GDM1 (cell line): ENCODE measurements at places on chromosomes 6 and 20.

GRCh38 chr20:57193094-57193493 is 73.3 kb downstream of the BMP7 start:
- no peak for DNase-seq

DNA sequence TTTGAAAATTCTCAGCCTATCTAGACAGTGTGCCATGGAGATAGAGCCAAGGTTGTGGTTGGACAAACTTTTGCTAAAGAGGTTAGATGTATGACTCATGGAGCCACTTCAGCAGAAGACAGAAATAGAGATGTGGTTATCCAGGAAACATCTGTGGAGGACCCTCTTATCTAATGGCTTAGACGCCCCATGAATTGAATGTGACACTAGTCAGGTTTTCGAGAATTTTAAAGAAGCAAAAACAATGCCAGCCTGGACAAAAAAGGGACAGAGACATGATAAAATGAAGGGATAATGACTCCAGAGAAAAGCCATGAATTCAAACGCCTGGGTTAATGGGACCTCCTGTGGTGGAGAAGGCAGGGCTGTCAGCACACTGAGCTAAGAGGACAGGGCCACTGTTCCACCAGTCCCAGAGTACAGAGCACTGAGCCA is 280.5 kb downstream of the CLVS2 start:
- DNase-seq: peak; percentile 77

DNA sequence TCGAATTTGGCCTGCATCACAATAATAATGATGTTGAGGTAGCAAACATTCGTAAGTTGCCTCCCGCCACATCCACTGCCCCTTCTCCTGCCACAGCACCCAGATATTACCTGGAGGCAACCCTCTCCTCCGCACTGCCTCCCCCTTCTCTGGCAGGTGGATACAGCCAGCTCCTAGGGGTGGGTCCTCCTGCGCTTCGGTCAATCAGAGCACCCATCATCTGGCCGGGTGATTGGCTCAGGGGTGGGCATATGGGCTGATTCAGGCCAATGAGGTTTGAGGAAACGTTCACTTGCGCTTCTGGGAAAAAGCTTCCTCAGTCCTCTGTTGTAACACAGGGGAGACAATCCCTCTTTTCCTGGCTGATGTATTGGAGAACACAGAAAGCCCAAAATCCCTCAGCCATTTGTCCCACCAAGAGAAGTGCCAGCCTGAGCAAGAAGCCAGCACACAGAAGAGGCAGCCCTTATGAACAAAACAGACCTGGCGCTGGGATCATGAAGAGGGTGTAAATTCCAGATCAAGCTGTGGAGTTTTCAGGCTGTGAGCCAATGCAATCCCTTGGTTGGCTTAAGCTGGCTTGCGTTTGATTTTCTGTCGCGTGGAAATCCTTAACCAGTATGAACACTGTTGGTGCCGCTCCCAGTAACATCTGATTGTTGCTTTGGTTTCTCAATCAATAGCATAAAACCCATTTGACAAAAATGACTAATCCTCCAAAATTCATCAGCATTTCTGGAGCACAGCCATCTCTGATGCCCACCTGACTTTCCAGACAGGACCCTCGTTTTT is 82.2 kb downstream of the PRDM1 start:
- no peak for DNase-seq

GRCh38 chr20:8990770-8991169 is 78.1 kb upstream of the PLCB4 start:
- DNase-seq: no peak

DNA sequence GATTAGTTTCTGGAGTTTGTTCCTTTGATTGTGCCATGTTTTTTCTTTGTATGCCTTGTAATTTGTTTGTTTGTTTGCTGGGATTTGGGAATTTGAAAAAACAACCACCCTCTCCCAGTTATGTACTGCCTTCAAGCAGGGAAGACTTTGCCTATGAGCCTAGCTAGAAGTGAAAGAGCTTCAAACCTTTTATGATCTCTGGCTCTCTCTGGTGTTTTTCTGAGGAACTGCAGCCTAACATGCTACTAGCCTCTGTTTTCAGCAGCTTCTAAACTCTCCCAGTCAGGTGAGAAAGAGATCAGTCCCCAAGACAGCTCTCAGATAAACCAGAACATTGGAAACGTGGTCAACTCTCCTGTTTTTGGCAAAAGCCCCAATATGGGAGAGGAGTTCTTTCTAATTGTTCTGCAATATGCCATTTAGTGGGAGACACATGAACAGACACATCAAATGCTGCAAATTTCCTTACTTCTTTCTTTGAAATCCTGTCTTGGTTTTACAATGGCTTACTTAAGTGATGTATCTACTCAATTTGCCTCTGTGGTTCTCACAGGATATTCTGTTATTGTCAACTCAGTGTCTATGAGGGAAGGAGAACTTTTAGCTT is 58.9 kb upstream of the SERINC1 start:
- peak; percentile 29 for DNase-seq

DNA sequence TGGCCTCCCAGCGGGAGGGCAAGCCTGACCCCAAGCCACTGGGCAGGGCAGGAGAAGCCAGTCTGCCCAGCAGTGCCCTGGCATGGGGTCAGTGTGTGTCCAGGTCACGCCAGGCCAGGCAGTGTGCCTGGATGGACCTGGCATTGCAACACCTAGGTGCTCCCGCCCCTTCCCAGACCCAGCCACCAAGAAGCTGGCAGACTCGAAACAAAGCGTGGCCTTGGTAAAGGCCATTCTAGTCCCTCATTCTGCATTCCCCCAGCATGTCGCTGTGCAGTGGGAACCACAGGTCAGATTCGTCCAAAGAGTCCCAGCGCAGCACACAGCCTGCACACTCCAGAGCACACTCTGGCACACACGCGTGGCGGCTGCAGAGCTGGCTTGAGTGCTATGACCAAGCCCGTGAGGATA is 19.3 kb upstream of the APMAP start:
- no peak for DNase-seq

GRCh38 chr6:149840345-149841075 is 23.6 kb downstream of the LRP11 start:
- peak; percentile 7 for DNase-seq

DNA sequence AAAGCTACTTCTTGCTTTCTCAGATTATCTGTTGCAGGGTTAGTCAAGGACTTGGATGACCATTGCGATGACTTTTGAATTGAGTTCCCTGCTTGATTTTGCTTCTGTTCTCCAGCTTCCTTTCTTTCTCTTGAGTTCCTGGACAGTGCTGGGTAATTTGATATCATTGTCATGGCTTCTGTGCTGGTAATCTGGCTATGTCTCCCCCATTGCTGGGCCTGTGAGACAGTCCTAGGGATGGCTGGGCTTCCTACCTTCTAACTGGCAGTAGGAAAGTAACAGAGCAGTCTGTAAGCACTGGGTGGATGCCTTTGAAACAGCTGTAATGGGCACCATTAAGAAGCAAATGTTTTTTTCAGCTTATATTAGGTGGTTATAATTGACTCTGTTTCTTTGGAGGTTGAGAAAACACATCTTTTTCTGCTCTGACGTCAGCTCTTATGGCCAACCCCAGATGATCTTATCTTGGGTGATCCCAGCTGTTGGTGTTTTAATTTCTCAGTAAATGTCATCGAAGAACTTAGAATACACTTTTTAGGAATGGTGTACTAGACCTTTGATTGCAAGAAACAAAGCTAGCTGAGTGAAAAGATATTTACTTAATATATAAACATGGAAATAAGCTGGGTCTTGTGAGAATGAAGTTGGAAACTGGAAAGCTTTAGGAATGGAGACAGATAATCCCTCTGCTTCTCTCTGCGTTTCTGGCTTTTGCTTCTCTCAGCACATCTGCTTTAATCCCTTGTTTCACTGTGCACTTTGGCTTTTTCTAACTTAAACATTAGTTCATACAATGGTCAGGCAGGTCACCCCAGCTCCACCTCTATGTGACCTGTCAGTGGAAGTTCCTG is 195.0 kb upstream of the MAN1A1 start:
- no peak for DNase-seq

DNA sequence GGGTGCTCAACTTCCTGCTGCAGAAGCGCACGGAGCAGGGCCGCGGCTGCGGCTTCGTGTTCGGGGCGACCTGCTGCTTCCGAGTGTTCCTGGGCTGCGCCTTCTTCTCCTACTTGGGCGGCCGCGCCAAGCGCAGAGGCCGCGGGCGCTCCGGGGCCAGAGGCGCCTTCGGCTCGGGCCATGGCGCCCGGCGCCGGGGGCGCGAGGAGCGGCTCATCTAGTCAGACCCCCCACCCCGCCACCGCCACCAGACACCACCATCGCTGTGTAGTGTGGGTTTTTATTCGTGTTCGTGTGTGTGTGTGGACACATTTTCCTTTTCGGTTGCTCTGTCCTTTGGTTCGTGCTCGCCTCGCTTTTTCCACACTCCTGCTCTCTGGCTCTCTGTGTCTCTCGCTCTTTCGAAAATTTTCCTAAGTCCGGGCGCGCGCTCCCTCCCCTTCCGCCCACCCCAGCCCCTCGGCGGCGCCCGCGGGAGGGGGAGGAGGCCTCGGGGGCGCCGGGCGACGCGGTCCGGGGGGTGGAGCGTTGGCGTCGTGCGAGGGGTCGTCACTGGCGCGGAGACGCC is 38.1 kb downstream of the GNAS start:
- peak; percentile 71 for DNase-seq
